ENCODE measurements at places on chromosomes 1 and 21.

DNA sequence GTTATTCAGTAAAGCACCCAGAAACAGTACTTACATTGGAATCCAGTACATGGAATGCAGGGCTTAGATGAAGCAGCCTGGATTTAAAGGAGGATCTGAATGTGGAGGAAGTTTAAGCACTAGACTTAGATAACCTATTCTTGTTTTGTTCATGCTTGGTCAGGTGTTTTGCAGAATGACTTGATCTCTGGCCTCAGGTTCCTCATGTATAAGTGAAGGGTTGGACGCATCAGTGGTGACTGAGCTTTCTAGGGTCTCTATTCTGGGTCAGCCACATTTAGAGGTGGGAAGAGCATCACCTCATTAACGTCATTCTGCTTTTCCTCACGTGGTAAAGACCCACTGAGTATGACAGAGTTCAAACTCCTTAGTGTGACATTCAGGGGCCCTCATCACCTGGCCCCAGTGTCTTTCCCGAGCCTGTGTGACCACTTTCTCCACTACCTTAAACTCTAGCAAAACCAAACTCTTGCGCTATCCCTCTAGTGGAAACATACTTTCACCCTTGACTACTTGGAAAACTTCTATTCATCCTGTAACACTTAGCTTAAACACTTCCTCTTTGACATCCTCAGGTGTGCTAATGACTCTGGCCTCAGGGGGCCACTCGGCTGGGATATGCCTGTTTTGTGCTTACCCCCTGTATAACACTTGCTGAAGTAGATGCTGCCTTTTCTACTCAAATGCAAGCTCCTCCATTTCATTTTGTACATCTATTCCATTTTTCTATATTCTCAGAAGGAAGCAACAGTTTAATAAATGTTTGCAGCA, 871 bp upstream of the ERICH3 start:
- DNase-seq = no peak

GRCh38 chr1:66704177-66704875, 47.9 kb upstream of the DYNLT5 start:
- no peak for DNase-seq

- no peak for DNase-seq
Observed at GRCh38 chr1:230915078-230915477, 46.8 kb upstream of the C1orf198 start.

DNA sequence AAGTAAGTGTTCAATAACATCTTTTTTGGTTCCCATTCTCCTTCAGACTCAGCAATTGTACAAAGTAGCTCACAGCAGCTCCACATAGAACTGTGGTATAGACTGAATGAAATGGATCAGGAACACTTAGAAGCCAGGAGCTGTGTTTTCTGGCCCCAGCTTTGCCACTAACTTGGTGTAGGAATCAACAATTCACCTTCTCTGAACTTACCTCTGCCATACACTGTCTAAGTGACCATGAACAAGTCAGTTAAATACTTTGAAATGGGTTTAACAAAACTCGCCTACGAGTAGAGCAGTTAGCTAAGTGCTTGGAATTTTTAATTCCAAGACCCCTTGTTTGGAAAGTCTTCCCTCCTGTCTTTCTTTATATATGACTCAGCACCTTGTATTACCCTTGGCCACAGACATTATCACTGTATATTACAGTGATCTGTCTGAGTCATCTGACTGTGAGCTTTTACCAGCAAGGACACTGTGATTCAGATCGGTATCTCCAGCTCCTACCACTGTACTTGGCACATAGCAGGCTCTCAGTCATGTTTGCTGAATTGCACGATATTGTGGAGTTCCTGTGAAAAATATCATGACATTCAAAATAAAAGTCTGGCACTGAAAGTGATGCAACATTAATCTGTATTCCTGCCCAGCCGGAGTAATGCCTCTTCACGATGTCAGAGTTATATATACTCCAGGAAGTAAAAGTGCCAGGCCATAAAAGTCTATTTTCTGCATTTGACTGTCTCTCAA, 101.7 kb upstream of the BEND5 start:
- DNase-seq = no peak
